ENCODE measurements at places on chromosomes 1 and 21.

GRCh38 chr1:38291906-38292521 is 245.4 kb upstream of the POU3F1 start:
- DNase-seq, result no peak

GRCh38 chr1:3543076-3544039 is 68.0 kb downstream of the MEGF6 start:
- no peak for DNase-seq

DNA sequence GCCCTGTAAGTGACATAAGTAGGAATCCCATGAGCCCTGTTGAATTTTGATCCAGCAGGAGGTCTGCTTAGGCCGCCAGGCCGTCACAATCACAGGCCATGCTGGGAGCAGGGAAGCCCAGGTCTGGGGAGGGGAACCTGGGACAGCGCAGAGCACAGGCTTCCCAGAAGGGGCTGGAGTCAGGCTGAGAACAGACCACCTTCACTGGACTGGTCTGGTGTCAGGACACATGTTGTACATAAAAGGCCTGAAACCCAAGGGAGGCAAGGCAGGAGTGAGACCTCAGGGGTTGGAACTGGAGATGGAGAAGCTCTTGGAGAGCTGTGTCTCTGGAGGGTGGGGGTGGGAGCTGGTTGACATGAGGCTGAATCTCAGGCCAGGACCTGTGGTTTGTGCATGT is 63.3 kb upstream of the ARTN start:
- DNase-seq, result no peak

- no peak for DNase-seq
These were observed 50.8 kb downstream of the CNIH3 start for GRCh38 chr1:224666913-224667312.

DNA sequence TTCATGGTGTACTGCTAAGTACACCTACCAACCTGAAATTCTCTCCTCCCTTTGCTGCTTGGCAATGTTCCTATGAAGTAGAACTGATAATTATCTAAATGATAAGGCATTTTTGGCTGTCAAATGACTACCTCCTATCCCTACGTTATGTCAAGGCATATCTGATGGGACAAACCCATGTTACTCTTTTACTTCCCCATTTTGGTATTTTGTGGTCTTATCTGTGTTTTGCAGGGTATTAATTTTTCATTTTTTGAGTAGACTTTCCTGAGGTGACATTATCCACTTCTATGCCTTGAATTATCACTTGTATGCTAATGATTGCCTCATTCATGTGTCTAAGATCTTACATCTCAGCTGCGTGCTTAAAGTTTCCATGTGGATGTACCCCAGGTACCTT is 499.6 kb upstream of the B3GALT2 start:
- no peak for DNase-seq

DNA sequence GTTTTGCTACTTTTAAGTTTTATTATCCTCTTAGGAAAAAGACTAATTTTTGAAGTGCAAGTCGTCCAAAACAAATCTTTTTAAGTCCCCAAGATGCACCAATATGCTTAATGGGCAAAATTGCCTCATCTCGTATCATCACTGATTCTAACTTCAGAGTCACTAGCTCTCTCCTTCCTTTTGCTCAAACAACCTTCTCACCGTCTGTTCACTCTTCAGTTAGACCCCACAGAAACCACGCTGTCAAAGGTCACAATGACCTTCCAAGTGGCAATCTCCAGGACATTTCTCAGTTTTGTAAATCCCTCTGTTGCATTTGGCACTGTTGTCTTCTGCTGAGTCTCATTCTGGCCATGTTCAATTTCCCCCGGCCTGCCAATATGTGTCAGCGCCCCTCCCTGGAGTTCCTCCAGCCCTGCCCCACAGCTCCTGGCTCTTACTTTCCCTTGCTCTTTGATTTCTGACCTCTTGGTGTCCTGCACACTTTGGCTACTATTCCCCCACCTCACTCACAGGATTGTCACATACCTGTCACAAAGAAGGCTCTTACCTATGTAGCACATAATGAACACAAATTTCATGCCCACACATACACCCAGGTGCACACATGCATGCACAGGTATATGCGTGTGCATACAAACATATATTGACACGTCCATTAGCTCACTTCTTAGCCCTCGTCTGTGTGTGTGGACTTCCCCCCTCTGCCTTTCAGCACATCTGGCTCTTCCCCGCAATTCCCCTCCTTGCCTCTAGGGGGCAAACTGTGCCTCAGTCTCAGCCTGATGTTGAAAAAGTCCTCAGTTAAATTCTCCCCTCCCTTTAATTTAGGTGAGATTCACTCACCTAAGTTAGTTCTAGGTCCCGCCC is 354.0 kb upstream of the DUSP10 start:
- peak; percentile 30 for DNase-seq

DNA sequence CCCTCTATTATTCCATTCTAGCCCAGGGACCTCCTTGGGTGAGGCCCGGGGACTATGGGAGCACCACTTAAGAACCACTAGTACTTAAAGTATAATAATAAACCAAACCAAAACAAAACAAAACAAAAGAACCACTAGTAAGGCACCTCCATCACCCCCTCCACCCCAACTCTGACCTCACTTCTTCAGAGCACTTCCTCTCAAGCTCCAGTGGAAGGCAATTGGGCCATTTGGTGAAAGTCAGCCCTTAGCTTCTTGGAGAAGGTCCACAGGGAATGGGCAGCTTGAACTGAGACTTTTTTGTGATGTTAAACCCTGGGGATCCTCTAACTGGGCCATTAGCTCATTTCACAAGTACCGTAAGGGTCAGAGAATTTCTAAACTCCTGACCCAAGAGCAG is 237.3 kb downstream of the RHOU start:
- no peak for DNase-seq

GRCh38 chr1:245160288-245160687 is 5.5 kb downstream of the KIF26B start:
- no peak for DNase-seq

DNA sequence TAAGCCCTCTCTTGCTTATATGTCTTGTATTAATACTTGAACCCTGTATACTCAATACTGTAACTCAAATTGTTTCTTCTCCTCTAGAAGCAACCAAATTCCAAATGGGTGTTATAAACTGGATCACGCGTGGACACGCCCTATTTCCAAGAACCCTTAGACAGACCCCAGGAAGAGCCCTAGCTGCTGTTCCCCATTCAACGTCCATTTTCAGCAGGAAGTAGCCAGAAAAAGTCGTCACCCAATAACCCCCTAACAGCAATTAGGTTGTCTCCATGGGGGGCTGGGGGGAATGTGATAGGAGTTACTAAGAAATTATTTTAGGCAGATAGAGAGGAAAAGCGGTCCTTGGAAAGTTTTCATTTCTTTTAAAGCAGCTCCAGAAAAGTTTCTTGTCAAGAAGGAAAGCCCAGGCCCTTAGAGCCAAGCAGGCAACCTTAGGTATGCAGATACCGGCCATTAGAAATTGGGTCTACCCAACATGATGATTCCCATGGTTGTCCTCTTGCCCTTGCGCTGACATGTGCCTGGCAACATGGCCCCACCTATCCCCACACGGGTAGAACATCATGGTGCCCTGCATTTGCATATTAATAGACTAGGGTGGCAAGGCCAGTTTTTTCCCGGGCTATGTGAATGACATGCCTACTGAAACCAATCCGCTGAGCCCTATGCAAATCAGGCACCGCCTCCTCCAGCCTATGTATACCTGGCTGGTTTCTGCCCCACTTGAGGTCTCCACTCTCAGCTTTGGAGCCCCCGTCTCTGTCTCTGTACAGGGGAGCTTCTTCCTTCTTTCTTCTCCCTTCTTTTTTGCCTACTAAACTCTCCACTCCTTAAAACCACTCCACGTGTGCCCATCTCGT is 4.0 kb upstream of the CD46 start:
- DNase-seq, result no peak

- no peak for DNase-seq
These were observed 46.6 kb downstream of the SLC30A7 start for GRCh38 chr1:100942304-100943046.

DNA sequence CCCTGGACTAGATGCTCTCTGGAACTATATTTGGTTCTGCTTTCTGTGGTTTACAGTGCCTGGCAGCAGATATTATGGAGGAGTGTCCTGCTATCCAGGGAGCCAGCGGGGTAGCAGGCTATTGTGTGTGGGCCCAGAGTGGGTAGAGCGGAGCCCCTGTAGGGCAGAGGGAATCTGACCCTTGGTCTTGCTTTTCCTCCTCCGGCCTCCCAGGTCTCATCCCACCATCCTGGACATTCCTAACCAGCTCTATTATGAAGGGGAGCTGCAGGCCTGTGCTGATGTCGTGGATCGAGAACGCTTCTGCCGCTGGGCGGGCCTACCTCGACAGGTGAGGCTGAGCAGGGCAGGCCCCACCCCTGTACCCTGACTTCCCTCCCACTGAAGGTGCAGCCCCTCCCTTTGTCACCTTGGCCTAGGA is 9.1 kb downstream of the RHOC start:
- DNase-seq, result no peak

DNA sequence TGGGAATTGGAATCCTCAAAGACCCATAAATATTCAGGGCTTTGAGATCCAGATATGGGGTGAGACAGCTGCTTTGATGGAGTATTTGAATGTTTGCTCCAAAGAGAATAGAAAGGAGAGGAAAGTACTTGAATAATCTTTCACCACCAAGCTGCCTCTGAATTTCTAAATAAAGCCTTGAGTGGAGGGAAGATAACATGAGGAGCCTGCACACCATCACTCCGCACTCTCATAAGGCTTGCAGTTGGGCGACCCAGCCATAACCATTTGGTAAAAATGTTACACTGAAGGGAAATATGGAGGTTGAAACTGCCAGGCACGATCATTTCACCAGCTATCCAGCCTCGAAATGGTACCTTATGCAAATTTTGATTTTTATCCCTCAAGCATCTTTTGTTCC is 38.4 kb downstream of the VCAM1 start:
- no peak for DNase-seq

DNA sequence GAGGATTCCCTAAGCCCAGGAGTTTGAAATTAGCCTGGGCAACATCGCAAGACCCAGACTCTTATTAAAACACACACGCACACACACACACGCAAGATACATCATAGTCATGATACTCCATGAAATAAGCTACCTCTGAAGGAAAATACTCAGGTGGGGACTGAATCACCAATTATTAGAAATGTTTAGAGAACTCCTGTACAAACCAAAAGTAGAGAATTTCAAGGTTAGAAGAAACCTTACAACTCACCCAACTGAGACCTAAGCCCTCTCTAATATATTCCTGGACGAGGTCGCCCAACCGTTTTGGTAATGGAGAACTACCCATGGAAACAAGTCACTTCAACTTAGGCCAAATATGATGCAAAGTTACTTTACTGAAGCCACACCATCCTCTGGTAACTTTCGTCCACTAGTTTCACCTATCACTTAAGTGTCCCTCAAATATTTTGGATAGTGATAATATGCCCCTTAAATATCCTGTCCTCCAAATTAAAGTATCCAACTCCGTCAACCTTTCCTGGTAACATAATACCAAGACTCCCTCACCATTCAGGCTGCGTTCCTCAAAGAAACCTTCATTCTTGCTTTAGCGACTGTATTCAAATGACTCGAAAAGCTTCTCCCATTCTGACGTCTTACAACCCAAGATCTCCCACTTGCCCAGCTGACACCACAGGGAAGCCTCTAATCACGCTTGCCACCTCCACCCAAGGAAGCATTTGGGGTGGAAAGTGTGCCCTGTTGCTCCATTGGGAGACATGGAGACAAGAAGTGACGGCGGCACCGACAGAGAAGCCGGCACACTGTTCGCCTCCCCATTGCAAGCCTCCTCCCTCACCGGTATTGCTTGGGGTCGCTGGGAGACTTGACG is 856 bp downstream of the NRDC start:
- no peak for DNase-seq

GRCh38 chr1:45009956-45010854 is 919 bp downstream of the HECTD3 start:
- no peak for DNase-seq

DNA sequence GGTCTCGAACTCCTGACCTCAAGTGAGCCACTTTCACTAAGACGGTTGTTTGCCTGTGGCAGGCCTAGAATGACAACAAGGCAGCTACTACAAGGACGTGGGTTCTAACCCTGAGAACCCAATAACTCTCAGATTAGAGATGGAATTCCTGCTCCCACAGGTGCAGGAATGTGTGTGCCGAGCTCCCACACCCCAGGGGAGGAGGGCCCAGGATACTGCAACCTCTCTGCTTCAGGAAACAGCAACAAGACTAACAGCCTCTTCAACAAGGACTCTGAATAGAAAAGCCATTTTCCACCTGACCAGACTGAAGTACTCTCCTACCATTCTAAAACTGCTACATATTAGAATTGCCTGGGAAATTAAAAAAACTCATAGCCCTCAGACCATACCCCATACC is 4.9 kb downstream of the LSM10 start:
- DNase-seq, result no peak

- peak; percentile 75 for DNase-seq
These were observed 37.3 kb upstream of the TMEM222 start for GRCh38 chr1:27284425-27285273.

DNA sequence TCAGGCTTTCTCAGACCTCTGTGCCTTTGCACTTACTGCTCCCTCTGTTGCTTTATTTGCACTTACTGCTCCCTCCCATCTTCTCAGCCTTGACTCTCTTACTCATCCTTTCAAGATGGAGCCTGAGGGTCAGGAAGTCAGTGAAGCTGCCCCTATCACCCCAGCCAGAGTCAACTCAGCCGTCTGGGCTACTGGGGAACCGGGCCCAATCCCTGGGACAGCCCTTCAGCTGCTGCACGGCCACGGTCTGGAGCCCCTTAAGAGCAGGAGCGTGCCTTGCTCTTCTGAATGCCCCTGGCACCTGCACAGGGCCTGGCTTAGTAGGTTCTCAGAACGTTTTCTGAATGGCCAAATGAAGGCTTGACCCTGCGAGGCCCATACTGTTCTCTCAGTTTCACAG is 244.4 kb downstream of the FOXD2 start:
- DNase-seq, result no peak

Measured in activated T-helper 9 cell treated with anti-CD3 and anti-CD28 coated beads, Interleukin-2, amount 50 U/mL, for 16 hours (primary cell).